ENCODE measurements at places on chromosomes 1 and 21. TPM values are rescaled to one million over a fixed set of nuclear protein-coding genes. Genes with fewer than 3 reads are reported as not detected.

DRAXIN gene
- total RNA-seq, result 0.47 TPM

DFFA gene
- total RNA-seq, result 67.7 TPM

KRTAP7-1 gene
- total RNA-seq, result not detected

UBAP2L gene
- total RNA-seq, result 189 TPM

- no peaks in the 10 kb centered on the region for H3K4me1 ChIP-seq
- H3K36me3 ChIP-seq, result no peaks in the 10 kb centered on the region
- H3K27ac ChIP-seq, result no peak overlapping the region
Observed at GRCh38 chr1:15668089-15668754, 15.9 kb upstream of the PLEKHM2 start.

- H3K27ac ChIP-seq, result no peak overlapping the region
- no peak overlapping the region for H3K4me3 ChIP-seq
- no peaks in the 10 kb centered on the region for H3K36me3 ChIP-seq
- peaks cover 63% of the 10 kb centered on the region for H3K27me3 ChIP-seq
- no peaks in the 10 kb centered on the region for H3K4me1 ChIP-seq
- no peak for DNase-seq
Observed at GRCh38 chr21:31959881-31960280, 87.1 kb downstream of the HUNK start.

GRCh38 chr1:156461781-156462647, 38.6 kb downstream of the MEF2D start:
- peaks cover 17% of the 10 kb centered on the region for H3K4me1 ChIP-seq
- no peaks in the 10 kb centered on the region for H3K27me3 ChIP-seq
- no peak overlapping the region for H3K4me3 ChIP-seq

GRCh38 chr21:29166853-29167252, 36.4 kb downstream of the MAP3K7CL start:
- DNase-seq, result no peak
- no peak overlapping the region for H3K27ac ChIP-seq
- H3K27me3 ChIP-seq, result no peaks in the 10 kb centered on the region
- peaks cover 18% of the 10 kb centered on the region for H3K4me1 ChIP-seq

DNA sequence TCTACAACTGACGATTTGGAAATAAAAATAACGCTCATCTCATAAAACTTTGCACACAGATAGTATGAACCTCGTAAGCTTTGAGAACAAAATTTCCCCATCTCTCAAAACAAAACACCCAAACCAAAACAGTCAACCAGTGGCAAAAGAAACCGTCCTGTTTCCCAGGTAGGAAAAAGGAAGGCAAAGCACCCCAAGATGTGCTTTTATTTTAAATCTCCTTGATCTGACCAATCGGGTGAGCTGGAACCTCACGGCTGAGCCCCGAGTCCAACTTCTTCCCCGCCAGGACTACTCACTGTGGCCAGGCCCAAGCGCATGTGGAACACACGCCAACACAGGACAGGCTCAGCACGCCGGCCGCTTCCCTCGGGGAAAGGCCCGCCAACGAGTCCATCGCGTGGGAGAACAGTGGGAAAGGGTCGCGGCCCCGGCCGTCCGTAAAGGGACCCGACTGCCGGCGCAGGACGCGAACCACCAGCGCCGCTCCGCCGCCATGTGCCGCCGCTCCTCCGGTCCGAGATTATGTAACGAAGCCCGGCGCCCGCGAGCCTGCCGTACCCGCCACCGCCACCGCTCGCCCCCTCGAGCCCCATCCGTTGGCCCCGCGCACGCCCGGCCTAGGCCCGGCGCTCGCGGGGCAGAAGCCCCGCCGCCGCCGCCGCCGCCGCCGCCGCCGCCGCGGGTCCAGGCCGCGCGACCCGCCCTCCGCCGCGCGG, 759 bp downstream of the AHCTF1 start:
- no peaks in the 10 kb centered on the region for H3K27me3 ChIP-seq
- peaks cover 25% of the 10 kb centered on the region for H3K36me3 ChIP-seq
- H3K4me1 ChIP-seq, result peaks cover 12% of the 10 kb centered on the region
- no peak for DNase-seq
- H3K4me3 ChIP-seq, result peak overlapping the region; percentile 96
- H3K27ac ChIP-seq, result peak overlapping the region; percentile 95

DNA sequence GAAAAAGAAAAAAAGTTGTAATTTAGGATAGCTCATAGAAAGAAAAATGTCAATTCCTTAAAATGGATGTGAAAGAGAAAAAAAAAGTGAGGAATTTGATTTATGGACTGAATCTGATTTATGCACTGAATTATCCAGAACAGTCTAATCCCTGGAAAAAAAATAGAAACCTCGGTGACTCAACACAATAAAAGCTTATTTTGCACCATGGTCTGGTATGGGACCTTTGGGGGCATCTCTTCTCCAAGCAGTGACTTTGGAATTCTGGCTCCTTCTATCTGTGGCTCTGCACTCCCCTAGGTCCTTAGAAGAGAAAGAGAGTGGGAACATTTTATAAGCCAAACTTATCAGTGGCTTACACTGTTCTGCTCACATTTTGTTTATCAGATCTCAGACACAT, 471.7 kb upstream of the B3GALT2 start:
- DNase-seq, result no peak
- no peaks in the 10 kb centered on the region for H3K27me3 ChIP-seq
- no peak overlapping the region for H3K27ac ChIP-seq
- no peak overlapping the region for H3K4me3 ChIP-seq

- no peaks in the 10 kb centered on the region for H3K36me3 ChIP-seq
- H3K4me1 ChIP-seq, result no peaks in the 10 kb centered on the region
- H3K4me3 ChIP-seq, result no peak overlapping the region
- no peak overlapping the region for H3K27ac ChIP-seq
Observed at GRCh38 chr1:233791721-233792120, 112.8 kb upstream of the SLC35F3 start.

DNA sequence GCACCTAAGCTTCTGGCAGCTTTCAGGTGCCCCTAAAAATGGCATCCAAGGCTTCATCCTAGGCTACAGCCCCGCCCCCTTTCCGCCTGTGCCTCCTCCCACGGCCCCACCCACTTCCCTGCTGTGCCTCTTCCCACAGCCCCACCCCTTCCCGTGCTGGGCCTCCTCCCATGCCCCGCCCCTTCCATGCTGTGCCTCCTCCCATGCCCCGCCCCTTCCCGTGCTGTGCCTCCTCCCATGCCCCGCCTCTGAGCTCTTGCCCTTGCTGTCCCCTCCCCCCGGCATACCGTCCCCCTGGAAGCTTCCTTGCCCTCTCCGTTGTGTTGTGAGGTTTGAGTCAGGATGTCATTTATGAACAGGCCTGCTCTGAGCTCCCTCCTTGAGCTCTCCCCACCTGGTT, 228.5 kb upstream of the AJAP1 start:
- no peak overlapping the region for H3K27ac ChIP-seq
- no peak overlapping the region for H3K4me3 ChIP-seq
- no peaks in the 10 kb centered on the region for H3K4me1 ChIP-seq
- H3K27me3 ChIP-seq, result no peaks in the 10 kb centered on the region
- no peak for DNase-seq
- no peaks in the 10 kb centered on the region for H3K36me3 ChIP-seq

DNA sequence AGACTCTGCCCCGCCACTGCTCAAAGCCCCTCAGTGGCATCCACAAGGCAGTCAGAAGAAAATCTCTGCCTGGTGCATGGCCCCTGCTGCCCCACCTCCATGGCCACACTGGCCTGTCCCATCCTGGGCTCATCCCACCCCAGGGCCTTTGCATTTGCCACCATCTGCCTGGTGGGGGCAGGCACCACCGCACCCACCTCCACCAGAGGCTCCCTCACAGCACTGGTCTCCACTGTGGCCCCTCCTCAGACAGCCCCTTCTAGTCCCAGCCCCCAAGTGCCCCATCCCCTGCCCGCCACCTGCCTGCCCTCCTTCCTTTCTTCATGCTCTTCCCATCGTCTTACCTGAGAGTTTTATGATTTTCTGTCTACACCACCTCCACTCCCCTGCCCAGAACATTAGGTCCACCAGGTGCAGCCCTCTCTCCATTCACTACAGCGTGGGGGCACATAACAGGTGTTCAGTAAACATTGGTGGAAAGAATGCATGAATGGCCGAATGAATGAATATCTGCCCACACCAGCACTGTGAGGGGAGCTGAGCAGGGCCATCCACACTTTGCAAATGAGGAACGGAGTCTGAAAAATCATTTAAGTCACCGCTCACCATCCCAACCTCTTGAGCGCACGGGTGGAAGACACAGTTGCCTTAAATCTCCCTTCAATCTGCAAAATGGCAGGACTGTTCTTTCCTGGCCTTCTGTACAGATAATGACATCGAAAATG, 2.1 kb downstream of the PRDM15 start:
- peak overlapping the region; percentile 77 for H3K4me3 ChIP-seq
- no peak overlapping the region for H3K27ac ChIP-seq
- H3K27me3 ChIP-seq, result no peaks in the 10 kb centered on the region
- no peaks in the 10 kb centered on the region for H3K36me3 ChIP-seq
- H3K4me1 ChIP-seq, result peaks cover 25% of the 10 kb centered on the region
- no peak for DNase-seq

DNA sequence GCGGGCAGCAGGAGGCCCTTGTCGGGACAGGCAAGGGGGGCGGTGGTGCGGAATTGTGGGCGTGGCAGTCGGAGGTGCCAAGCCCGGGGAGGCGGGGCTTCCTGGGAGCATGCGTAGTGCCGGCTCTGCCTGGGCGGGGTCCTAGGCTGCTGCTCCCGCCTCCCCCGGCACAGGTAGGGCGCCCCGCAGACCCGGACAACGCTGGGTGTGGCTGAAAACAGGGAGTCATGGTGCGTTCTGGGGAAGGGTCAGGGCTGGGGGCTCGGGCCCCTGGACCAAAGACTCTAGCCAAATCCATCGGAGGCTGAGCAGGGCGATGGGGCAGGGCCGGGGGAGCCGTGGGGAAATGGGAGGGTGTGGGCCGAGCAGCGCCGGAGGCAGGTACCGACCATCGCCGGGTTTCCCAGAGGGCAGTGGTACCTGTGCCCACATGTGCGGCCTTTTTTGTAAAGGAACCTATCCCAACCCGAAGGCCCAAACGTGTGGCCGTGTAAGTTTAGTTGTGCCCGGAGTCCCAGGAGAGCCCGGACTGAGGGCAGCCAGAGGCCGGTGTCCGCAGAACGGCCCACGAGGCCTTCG, 231.9 kb downstream of the SDCCAG8 start:
- no peaks in the 10 kb centered on the region for H3K4me1 ChIP-seq
- peak overlapping the region; percentile 27 for H3K27ac ChIP-seq
- no peaks in the 10 kb centered on the region for H3K27me3 ChIP-seq
- H3K4me3 ChIP-seq, result peak overlapping the region; percentile 66
- no peaks in the 10 kb centered on the region for H3K36me3 ChIP-seq
- peak; percentile 33 for DNase-seq

DNA sequence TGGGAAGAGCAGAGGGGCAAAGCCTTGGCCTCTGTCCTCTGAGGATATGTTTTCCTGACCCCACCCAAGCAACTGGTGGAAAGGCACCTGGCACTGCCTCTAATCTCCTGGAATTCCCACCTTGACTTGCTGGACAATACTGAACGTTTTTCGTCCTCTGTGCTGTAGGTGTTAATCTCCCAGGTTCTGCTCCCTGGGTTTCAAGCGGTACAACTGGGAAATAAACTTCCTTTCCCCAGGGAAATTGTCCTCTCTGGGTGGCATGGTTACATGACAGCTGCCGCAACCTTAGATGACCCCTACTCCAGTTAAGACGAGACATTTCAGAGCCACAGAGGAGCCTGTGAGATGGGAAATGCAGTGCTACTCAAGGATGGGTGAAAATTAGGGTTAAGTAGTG, 57.3 kb upstream of the BCAR3 start:
- H3K27me3 ChIP-seq, result no peaks in the 10 kb centered on the region
- peak overlapping the region; percentile 69 for H3K27ac ChIP-seq
- no peak overlapping the region for H3K4me3 ChIP-seq
- H3K4me1 ChIP-seq, result peaks cover 67% of the 10 kb centered on the region

Measured in HCT116 (cell line).